Cardiac muscle cell (in vitro differentiated cells and primary cell): ENCODE measurements at places on chromosomes 16 and 17.
A peak's percentile ranks its signal among the peaks of the same experiment; 100 is the strongest.

DNA sequence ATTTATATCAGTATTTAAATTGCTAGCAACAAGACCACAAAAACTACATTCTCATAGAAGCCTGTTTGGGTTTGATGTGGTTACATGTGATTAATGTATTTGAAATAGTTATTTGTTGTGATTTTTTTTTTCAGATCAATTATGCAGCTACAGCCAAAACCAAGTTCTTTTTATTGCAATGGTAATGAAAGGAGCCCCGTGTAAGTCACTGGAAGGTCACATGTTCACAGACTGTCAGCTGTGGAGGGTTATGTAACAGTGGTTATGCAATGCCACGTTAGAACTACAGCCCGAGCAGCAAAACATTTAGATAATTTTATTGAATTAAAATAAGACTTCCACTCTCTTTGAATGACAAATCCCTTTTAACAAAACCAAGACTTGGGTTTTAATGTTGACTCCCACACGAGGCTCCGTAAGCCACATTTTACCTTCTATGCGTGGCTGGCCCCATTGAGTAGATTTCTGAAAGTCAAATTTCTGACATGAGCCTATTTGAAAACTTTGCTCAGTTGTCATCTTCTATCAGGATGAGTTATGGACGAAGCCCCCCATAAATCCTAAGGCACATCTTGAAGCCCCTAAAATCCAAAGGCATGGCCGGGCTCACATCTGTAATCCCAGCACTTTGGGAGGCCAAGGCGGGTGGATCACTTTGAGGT, 41.8 kb upstream of the SEC14L1 start:
- DNase-seq, result no peak

GRCh38 chr16:50594308-50595260, 46.4 kb downstream of the NKD1 start:
- no peak for DNase-seq

GRCh38 chr16:30395155-30395991, at the start of gene ZNF48:
Gene ZNF48, plus strand, starts transcription at chr16:30395420. Its CDS starts 375 bp downstream, at chr16:30395795.
- DNase-seq, result peak; percentile 94

GRCh38 chr17:7677388-7678067, 9.8 kb downstream of the TP53 start:
- no peak for DNase-seq

DNA sequence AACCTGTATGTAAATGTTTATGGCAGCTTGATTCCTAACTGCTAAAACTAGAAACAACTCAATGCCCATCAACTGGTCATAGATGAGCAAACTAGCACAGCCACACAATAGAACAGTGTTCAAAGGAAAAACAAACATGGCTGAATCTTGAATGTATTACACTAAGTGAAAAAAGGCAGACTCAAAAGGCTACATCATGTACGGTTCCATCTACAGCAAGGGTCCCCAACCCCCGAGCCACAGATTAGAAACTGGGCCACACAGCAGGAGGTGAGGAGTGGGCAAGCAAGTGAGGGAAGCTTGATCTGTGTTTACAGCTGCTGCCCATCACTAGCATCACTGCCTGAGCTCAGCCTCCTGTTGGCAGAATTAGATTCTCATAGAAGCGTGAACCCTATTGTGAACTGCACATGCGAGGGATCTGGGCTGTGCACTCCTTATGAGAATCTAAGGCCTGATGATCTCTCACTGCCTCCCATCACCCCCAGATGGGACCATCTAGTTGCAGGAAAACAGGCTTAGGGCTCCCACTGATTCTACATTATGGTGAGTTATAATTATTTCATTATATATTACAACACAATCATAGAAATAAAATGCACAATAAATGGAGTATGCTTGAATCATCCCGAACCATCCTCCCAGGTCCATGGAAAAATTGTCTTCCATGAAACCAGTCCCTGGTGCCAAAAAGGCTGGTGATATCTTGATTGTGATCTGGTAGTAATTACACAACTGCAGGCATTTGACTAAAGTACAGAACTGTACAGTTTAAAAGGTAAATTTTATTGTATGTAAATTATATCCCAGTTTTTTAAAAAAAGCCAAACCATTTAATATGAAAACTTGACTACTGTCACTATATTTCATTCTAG, 7.7 kb downstream of the CEP20 start:
- DNase-seq, result no peak

DNA sequence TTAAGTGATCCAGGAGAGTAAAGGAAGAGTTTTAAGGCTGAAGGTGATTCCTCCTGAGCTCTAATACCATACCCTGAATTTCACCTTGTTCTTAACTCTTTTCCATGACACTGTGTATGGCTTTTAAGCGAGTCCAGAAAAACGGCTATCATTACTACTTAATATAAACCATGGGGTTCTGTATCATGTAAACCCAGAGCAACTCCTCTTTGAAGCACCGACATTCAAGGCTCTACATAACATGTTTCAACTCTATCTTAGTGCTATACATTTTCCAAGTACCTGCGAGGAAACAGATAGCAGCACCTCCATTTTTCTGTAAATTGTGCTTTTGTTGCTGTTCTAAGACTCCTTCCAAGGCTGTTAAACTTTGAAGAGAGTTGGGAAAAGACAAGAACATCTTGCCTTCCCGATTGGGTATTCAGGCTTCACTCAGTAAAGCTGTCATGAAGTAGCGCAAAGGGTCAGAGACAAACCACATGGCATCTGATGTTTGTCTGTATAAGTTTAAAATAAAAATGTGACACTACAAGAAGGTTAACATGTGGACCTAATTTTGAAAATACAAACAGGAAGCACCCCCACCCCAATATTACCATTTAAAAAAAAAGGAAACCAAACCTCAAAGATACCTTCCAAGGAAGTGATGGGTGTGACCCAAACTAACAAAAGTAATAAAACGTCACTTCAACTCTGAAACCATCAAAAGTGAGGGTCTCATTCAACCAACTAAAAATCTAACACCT, 3.9 kb downstream of the STAT5B start:
- DNase-seq, result no peak

DNA sequence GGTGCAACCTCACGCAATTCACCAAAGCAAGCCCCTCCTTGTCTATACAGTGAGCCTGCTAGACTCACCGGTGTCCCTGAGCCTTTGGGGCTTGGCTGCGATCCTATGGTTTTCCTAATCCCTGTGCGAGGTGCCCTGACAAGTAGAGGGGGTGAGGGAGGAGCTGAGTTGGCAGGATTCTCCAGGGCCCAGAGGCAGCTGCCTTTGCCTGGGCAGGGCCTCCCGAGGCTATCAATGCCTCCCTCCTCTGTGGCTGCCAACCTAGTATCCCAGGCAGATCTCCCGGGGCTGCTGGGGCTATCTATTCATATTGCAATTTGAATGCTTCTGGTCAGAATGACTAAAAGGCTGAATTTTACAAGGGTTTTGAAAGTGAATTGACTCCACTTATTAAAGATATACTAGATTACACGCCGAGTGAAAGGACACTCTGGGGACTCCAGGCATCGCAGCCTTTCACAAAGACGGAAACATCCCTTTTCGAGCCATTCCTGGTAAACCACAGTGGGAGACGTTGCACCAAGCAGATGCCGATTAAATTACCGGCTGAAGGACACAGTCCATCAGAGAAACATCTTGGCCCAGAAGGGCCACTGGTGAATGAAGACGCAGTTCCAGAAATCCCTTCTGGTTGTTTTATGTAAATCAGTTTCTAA, 11.3 kb upstream of the PITPNM3 start:
- DNase-seq, result no peak

- DNase-seq, result no peak
These were observed 249.1 kb downstream of the C16orf95 start for GRCh38 chr16:87067836-87068761.

GRCh38 chr16:50821586-50821985, 79.7 kb downstream of the CYLD start:
- no peak for DNase-seq

DNA sequence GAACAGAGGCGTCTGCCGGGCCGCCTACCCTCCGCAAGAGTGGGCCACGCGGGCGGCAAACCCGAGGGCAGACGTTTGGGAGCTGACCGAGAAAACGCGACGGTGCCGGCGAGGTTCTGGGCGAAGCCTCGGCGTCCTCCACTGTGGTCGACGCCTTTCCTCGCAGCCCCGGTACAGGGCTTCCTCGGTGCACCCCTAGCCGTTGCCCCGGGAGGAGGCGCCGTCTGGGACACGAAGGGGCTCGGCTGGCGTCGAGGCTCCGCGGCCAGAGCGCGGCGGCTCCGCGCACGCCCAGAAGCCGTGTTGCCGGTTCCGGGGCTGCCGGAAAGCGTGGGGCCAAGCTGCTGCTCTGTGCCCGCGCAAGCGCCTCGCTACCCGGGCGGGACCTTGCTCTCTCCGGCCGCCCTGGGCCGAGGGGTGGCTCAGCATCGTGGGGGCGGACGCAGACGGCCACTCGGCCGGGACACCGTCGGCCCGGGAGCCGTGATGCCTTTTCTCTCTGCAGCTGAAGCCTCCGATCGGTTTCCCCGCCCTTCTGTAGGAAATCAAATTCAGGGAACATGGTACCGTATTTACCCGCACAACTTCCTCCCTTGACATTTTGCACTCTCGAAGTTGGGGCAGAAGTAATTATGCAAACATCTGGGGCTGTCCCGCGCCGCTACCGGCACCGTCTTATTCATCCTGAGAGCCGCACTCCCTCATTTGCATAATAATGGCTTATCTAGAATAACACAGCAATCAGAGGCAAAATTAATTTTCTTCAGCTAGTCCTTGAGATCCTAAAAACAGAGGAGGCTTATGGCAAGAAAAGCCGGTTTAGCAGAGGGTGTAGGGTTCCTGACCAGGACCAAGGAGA, 7.3 kb upstream of the CBX8 start:
- no peak for DNase-seq

- DNase-seq, result no peak
These were observed 21.8 kb upstream of the ANKFN1 start for GRCh38 chr17:56131431-56131830.

DNA sequence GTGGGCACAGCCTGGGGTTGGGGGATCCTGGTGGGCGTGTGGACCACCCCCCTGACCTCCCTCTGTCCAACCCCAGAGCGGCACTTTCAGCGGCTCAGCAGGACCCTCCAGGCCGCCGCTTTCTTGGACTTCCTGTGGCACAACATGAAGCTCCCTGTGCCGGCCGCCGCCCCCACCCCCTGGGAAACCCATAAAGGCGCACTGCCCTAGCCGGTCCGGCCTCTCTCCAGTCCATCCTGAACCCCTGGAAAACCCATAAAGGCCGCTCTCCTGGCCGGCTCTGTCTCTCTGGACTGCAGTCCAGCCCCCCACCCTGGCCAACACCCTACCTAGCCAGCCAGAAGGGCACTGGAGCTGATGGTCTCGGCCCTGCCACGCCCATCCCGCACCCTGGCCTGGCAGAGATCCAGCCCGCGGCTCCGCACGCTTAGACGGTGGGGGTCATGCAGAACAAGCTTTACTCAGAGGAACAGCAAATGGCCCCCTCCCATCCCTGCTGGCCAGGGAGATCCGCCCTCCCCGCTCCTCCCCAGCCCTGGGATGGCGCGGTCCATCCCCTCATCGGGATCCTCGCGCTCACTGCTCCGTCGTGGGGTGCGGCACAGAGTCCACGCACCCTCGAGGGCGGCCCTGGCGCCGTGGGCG, 2.7 kb downstream of the NOXO1 start:
- DNase-seq, result no peak

DNA sequence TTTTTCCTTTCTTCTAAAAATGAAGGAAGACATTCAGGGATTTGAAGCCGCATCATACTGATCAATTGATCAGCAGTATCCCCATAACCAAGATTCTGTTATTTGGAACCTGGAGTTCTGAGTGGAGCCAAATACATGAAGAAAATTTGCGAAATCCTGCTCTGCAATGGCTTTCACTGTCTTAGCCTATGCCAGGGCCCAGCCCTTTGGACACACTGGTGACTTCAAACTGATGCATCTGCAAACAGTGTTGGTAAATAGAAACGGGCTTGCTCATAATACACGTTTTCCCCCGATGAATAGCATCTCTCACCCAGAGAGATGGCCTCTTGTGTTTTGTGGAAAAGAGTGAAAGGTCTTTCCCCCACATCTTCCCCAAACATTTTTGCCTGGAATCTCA, 87.6 kb upstream of the TOX3 start:
- DNase-seq, result no peak

DNA sequence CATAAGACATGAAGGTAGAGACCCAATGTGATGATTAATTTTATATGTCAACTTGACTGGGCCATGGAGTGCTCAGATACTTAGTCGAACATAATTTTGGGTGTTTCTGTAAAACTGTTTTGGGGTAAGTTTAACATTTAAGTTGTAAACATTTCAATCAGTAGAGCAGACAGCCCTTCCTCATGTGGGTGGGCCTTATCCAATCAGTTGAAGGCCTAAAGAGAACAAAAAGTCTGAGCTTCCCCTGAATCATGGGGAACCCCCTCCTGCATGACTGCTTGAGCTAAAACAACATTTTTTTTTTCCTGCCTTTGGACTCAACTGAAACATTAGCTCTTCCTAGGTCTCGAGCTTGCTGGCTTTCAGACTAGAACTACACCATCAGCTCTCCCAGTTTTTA, 327.3 kb upstream of the SOX9 start:
- no peak for DNase-seq

DNA sequence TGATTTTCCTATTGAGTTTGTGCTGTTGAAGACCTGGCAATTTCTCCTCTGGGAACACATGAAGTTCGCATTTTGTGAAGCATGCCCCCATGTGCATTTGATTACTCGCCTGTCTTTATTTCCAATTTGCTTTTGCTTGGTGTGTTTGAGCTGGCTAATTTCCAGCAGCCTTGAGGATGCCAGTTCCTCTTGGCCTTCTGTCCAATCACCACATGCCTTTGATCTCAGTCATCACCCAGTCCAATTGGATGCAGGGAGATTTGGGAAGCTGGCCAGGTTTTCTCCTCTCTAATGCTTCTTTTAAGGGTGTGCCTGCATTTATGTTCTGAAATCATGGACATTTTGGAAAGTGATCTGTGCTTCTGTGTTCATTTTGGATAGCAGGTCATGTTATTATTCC, 3.8 kb upstream of the TMEM100 start:
- no peak for DNase-seq

GRCh38 chr16:87070657-87071056, 246.5 kb downstream of the C16orf95 start:
- no peak for DNase-seq

GRCh38 chr17:75135946-75136345, 4.4 kb upstream of the NT5C start:
- no peak for DNase-seq
